Stimulated activated CD8-positive, alpha-beta memory T cell treated with anti-CD3 and anti-CD28 coated beads, Interleukin-4, amount 100 ng/mL, for 1 hour (primary cell): ENCODE measurements at places on chromosomes 13 and 19.

- no peak for DNase-seq
Observed at GRCh38 chr19:44776402-44777096, 1.1 kb upstream of the CBLC start.

- no peak for DNase-seq
Observed at GRCh38 chr19:45151320-45151719, 9.5 kb downstream of the NKPD1 start.

DNA sequence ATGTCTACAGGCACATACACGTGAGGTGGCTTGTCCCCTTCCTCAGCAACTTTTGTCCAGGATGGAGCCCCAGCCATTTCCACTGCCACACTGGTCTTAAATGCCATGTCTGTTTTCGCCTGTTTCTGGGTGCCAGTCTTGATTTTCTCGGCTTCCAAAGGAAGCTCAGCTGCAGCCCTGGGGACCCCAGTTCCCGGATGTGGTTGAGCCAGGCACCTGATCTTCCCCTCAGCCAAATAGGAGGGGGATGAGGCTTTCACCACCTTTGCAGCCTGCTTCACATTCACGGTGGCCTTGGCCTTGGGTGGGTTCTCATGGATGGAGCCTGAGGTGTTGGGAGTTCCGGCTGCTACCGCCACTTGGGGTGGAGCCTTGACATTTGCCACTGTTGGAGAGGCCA is 8.7 kb downstream of the IQCN start:
- no peak for DNase-seq

- no peak for DNase-seq
Observed at GRCh38 chr13:42834946-42835345, 53.6 kb downstream of the FAM216B start.

DNA sequence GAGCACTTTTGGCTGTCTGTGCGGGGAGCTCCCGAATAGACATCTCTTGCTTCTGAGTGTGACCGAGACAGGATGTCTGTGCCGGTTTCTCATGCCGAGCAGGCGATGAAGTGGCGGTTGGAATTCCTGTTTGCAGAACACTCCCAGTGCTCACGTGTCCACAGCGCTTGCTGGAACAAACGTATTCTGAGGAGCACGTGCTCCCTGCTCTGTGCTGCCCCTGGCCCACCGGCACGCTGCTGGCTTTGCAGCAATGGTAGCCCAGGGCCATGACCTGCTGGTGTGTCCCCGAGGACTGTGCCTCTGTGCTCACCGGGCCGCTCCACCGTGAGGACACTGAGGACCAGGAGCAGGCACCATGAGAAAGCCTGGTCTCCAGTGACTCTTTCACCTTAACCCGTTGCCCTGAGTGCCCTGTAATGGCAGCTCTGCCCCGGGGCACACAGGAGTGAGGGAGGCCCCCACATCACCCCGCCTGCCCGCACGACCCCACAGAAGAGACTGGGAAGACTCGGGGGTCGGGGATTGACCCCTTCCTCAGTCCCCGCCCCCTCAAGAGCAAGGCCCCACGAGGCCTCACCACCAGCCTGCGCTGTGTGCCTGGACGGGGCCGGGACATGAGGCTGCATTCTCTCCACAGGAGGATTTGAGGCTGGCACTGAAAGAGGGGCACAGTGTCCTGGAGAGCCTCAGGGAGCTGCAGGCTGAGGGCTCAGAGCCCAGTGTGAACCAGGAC is 40.0 kb upstream of the F7 start:
- DNase-seq = no peak

GRCh38 chr13:97258801-97259200 is 36.7 kb downstream of the MBNL2 start:
- DNase-seq = no peak

- DNase-seq = no peak
Observed at GRCh38 chr13:46137627-46138317, 32.9 kb upstream of the CPB2 start.

GRCh38 chr19:31627620-31628365 is 278.6 kb upstream of the TSHZ3 start:
- DNase-seq = no peak

- no peak for DNase-seq
Observed at GRCh38 chr19:31312009-31312676, 37.1 kb downstream of the TSHZ3 start.

- no peak for DNase-seq
Observed at GRCh38 chr19:45130888-45131615, 29.7 kb downstream of the NKPD1 start.

DNA sequence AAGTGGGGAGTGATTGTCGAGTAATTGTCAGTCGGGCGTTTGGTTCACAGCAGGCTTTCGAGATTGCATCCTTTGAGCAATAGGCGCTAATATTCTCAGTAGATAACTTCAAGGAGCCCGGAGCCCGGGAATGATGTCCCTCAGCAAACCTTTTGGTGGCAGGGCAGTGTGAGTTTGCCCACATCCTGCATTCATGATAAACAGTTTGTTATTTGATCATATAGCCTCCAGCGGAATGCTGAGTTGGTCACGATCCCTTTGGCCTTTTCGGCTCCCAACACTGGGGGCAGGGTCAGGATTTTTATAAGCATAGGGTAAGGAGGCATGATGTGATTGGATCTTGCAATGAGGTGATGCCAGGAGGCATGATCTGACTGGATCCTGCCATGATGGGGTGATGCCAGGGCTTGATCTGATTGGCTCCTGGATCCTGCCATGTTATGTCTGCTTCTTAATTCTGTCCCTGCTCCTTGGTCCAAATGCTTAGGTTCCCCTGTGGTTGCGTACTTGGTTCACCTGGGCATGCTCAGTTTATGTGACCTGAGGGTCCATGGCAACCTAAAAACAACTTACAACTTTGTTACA is 38.2 kb upstream of the IGSF23 start:
- no peak for DNase-seq

DNA sequence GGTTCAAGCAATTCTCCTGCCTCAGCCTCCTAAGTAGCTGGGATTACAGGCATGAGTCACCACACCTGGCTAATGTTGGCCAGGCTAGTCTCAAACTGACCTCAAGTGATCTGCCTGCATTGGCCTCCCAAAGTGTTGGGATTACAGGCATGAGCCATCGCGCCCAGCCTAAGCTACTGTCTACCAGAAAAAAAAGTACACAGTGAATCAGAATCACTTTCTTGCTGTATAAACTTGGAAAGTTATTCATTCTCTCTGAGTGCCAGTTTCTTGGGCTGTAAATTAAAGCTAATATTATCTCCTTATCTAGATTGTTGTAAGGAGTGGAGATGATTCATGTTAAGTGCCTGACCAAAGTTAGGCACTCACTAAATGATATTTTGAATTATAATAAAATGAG is 242.8 kb downstream of the ENOX1 start:
- no peak for DNase-seq

DNA sequence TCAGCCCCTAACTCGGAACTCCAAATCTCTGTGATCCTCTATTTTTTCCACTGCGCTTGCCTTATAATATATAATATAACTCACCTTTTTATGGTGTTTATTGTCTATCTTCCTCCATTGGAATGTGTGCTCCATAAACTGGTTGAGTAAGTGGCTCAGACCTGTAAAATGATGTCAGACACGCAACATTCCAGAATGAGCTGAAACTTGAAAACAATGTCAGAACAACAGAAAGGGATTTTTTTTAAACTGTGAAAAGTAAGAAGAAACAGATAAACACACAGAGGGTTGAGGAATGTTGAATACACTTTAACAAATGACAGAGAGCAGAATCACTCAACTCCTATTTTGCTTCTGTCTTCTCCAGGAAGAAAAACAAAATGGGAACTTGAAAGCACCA is 19.1 kb upstream of the FAM216B start:
- no peak for DNase-seq

DNA sequence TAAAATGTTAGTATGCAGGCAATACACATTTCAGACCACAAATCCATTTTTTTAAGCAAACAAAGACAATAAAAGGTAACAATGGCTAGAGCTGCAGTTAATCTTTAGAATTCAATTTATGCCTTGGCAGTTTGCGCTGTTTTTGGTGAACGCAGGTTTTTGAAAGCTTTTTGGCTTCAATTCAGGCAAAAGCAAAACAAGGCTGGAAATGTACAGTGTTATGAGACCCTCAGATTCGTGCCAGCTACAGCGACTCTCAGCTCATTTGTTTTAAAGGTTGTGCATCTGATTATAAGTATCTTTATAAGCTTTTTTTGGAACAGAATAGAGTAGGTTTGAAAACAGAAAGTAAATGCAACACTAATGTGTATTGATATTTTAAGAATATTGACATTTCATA is 63.6 kb upstream of the SOX1 start:
- no peak for DNase-seq

DNA sequence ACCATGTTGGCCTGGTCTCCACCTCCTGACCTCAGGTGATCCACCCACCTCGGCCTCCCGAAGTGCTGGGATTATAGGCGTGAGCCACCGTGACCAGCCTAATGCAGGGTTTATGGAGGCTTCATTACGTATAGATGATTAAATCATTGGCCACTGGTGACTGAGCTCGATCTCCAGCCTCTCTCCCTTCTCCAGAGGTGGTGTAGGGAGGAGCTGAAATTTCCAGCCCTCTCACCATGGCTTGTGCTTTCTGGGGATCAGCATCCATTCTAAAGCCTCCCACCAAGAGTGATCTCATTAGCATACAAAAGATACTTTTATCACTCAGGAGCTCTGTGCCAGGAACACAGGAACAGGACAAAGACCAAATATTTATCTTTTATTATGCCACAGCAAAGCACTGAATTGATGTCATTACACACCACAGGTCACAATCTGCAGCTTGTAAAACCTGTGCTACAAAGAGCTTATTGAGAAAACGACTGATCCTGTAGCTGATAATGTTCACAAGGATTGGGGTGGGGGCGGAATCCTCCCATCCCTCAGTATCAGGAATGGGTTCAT is 32.4 kb downstream of the RHPN2 start:
- DNase-seq = no peak

- no peak for DNase-seq
Observed at GRCh38 chr13:41117869-41118268, 14.7 kb downstream of the KBTBD6 start.

DNA sequence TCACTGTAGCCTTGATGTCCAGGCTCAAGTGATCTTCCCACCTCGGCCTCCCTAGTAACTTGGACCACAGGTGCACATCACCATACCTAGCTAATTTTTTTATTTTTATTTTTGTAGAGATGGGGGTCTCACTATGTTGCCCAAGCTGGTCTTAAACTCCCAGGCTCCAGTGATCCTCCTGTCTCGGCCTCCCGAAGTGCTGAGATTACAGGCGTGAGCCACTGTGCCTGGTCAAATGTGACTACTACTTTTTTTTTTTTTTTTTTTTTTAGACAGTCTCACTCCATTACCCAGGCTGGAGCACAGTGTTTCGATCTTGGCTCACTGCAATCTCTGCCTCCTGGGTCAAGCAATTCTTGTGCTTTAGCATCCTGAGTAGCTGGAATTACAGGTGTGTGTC is 20.6 kb upstream of the COX7A1 start:
- no peak for DNase-seq

- DNase-seq = no peak
Observed at GRCh38 chr13:34172048-34172447, 354.1 kb downstream of the RFC3 start.

- no peak for DNase-seq
Observed at GRCh38 chr19:374886-375235, 30.3 kb upstream of the MIER2 start.

GRCh38 chr19:8304841-8305621 is 3.1 kb downstream of the CD320 start:
- DNase-seq = no peak

- no peak for DNase-seq
Observed at GRCh38 chr19:39307822-39308530, 11.8 kb downstream of the IFNL1 start.

GRCh38 chr13:71408416-71408815 is 458.6 kb downstream of the DACH1 start:
- DNase-seq = no peak

GRCh38 chr13:33290421-33290965 is 4.9 kb upstream of the STARD13 start:
- DNase-seq = no peak

DNA sequence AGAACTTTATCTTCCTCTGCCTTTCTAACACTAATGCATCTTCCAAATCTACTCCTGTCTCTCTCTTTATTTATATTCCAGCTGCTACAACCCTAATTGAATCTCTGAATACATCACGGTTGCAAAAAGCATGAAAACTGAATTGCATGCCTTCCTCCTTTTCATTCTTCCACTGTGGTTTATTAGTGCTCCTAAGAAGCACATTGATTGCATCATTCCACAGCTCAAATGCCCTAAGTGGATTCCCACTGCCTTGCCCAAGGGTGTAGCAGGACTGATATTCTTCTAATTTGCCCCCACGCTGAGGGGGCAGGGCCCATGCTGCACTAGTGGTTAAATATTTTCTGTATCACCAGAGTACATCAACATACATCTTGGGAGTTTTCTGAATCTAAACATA is 640.8 kb downstream of the EFNB2 start:
- DNase-seq = no peak

- no peak for DNase-seq
Observed at GRCh38 chr19:57310792-57311191, 9.5 kb upstream of the ZNF543 start.

DNA sequence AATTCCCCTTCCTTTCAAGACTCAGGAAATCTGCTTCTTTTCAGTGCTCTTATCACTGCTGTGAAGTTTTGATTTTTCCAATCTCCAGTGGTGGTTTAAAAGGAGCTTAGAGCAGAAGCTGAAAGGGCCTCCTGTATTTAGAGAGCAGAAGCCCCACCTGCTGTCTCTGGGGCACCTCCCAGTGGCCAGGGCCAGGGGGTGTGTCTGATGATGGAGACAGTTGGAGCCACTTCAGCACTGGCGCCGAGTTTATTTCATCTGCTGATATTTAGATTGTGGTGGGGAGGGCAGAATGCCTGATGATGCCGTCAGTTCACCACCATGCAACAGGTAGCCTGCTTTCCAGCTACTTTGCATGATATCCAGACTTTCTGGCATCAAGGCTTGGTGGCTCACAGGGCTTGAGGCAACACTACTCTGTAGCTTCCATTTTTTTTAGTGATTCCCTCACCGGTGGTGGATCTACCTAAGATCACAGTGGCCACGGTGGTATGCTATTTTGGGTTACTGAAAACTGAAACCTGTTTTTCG is 371.9 kb downstream of the KCNRG start:
- no peak for DNase-seq

- DNase-seq = no peak
Observed at GRCh38 chr19:38815059-38816001, 2.6 kb upstream of the LGALS4 start.

- no peak for DNase-seq
Observed at GRCh38 chr13:27138457-27139093, 33.0 kb downstream of the USP12 start.

DNA sequence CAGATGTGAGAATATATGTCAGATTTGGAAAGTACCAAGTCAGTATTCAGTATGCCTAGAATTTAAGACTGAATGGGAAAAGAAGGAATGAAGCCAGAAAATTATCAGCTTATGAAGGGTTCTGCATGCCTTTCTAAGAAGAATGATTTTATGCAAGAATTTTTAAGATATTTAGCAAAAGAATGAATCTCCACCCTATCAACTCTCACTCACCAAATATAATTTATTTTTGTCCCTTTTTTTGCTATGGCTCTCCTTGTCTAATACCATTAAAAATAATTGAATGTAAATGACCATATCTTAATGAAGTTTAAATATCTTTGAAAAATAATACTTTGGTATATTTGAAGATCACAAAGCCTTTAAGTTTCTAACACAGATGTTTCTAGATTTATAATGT is 612.7 kb upstream of the GPC6 start:
- DNase-seq = no peak

GRCh38 chr19:28840891-28841290 is 372.1 kb downstream of the UQCRFS1 start:
- DNase-seq = no peak

GRCh38 chr13:33548069-33548468 is 262.5 kb upstream of the STARD13 start:
- DNase-seq = no peak
